Fibroblast of lung (primary cell): ENCODE measurements at places on chromosomes 16 and 17. TPM values are rescaled to one million over a fixed set of nuclear protein-coding genes. Genes with fewer than 3 reads are reported as not detected.

DNA sequence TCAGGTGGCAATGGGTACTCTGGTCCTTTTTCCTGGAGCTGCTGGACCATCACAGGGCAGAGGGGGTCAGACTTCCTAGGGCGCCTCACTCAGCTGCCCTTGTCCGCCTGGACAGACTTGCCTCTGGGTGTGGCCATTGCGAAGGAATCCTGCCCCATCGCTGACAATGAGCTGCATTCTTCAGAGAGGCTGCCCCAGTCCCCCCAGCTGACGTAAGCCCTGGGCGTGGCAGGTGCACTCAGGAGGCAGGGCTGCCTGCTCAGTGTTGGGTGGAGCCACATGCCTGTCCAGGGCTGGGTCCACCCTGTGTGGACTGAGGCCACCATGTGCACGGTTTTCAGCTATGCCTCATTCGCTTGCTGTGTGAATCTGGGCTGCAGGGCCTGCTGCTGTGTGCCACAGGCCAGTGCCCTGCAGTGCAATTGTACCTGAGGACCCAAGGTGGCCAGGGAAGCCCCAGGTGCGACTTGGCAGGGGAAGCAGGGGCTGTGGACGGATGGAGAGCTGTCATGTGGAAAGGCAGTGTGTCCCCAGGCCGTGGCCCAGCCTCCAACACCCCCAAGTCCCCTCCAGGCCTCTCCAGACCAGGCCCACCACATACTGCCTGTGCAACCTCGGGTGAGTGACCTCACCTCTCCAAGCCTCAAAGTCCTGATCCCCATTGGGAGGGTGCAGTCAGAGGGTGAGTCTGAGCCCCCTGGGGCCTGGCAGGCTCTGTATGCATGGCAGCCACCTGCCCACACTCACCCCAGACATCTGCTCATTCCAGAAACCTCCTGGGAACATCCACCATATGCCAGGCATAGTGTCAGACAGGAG is 14.0 kb upstream of the MPRIP start:
- DNase-seq: peak; percentile 51

DNA sequence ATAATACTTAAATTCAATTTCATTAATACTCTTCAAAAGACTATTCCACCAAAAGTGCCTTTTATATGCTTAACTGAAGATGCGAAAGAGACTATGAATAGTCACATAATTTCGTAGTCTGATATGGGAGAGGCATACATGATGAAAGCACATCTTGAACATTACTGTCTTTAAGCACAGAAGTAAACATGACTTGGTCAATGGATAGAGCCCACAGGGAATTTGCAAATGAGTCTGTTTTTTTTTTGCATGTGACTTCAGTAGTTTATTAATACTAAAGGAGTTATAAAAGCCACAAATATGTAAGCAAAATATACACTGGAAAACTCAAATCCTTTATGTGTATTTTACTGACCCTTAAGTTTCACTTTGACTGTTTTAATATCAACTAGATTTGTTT is 15.9 kb downstream of the ADPRM start:
- DNase-seq: no peak

DNA sequence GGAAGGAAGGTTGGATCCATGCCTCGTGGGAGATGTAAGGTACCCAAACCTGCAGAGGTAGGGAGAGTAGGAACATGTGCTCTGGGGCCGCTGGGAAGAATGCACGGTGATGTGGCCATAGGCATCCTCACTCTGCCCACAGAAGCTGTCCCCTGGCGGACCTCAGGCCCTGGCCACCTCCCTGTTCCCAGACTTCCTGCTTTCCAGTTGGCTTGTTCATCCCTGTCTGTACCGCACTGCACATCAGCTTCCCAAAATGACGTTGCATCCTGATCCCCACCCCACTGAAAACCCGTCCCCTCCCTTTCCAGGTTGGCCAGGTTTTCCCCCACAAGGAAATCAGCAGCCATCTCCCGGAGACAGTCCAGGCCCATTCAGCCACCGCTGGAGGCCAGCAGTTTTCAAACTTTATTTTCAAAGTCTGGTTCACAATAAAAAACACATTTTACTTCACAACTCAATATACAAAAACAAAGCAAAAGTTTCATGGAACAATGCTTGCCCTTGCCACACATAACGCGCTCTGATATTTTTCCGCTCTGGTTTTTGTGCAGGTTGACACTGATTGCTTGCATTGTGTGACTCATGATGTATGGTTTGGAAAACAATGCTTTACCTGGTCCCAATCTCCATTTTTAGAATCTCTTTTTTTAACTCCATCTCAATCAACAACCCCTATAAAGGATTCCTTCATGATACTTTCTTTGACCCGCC is 143.0 kb downstream of the GAS7 start:
- no peak for DNase-seq

- no peak for DNase-seq
These were observed 35.9 kb downstream of the HLF start for GRCh38 chr17:55300479-55301290.

DNA sequence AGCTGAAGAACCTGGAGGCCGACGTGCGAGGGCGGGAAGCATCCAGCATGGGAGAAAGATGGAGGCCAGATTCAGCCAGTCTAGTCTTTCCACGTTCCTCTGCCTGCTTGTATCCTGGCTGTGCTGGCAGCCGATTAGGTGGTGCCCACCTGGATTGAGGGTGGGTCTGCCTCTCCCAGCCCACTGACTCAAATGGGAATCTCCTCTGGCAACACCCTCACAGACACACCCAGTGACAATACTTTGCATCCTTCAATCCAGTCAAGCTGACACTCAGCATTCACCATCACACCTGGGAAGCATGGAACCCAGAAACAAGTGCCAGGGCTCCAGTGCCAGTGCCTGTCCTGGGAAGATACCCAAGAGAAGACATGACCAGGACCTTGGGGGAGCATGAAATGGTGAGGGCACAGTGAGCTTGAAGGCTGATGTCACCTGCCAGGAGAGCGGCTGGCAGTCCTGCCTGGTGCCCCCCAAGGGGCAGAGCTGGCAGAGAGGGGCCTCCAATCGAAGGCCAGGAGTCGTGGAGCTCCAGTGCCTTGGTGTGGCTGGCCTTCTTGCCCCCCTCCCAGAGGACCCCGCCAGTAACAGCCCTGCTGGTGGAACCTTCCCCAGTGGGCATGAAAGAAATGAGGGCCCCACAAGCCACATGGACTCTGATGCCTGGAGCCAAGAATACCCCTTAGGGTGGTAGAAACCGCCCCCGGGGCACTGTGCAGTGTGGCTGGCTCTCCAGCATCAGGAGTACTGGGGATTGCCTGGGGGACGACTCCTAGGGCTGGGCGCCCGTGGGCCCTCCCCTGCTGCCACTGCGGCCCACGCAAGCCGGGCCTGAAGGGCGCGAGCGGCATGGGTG is 643 bp upstream of the NPB start:
- no peak for DNase-seq

- no peak for DNase-seq
These were observed 35.2 kb downstream of the SLC7A5 start for GRCh38 chr16:87834005-87834667.

- DNase-seq: no peak
These were observed 141.7 kb downstream of the MRM1 start for GRCh38 chr17:36743130-36743529.

- DNase-seq: peak; percentile 33
These were observed 93.4 kb upstream of the METRNL start for GRCh38 chr17:82985973-82986372.

DNA sequence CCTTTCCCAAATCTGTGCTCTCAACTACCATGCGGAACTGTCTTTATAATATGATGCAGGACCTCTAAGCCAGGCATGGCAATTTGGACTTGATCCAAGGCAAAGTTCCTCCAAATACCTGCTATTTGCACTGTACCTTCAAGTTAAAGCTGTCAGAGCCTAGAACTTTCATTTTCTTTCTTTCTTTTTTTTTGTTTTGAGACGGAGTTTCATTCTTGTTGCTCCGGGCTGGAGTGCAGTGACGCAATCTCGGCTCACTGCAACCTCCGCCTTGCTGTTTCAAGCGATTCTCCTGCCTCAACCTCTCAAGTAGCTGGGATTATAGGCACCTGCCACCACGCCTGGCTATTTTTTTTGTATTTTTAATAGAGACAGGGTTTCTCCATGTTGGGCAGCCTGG is 51.7 kb downstream of the ARHGAP27 start:
- peak; percentile 27 for DNase-seq

The TUBB3 gene
- polyA plus RNA-seq: 134 and 233 TPM in 2 replicates

The CHST5 gene
- polyA plus RNA-seq: 0.02 TPM in 1 of 2 replicates, not detected in the other

The C17orf113 gene
- 0.02 and 0.07 TPM in 2 replicates for polyA plus RNA-seq
